ENCODE measurements at places on chromosomes 4 and X.

DNA sequence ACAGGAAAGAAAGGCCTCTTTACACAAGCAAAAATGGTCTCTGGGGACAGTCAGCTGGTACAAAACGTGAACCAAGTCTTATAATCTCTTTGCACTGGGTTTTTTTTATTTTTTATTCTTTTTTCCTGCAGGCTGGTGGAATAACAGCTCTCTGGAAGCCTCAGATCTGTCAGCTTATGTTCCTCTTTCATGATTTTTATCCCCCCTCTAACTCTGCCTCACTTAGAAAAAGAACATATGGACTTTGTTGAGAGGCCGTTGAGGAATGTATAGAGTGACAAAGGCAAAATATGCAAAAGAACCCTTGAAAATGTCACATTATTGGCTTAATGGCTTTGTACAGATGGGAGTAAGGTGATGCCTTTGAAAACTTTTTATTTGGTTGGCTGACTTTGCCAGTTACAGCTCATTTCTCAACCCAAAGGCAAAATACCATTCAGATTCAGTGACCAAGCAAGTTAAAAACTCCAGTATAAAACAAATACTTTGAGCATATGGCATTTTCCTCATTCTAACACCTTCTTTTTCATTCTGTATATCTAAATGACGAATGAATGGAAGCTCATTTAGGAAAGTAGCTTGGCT lies 111.1 kb downstream of the RNF150 start:
- no peak for DNase-seq

DNA sequence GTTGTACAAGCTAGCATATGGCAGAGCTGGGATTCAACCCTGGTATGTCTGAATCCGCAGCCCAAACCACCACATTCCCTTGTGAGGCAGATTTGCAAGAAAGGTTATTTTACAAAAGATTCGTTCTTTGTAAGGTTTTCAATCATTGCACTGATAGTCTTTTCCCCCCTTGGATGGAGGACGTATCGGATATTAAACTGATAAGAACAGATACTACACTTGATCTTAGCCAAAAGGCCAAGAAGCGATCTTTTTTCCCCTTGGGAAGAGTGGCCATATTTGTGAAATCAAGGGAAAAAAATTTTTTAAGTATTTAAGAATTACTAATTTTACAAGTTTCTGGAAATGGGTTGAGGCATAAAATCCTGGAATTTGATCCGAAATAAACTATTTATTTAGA lies 34.4 kb upstream of the MSMO1 start:
- DNase-seq: no peak

- no peak for DNase-seq
Observed at GRCh38 chrX:5650904-5651303, 577.8 kb downstream of the NLGN4X start.

DNA sequence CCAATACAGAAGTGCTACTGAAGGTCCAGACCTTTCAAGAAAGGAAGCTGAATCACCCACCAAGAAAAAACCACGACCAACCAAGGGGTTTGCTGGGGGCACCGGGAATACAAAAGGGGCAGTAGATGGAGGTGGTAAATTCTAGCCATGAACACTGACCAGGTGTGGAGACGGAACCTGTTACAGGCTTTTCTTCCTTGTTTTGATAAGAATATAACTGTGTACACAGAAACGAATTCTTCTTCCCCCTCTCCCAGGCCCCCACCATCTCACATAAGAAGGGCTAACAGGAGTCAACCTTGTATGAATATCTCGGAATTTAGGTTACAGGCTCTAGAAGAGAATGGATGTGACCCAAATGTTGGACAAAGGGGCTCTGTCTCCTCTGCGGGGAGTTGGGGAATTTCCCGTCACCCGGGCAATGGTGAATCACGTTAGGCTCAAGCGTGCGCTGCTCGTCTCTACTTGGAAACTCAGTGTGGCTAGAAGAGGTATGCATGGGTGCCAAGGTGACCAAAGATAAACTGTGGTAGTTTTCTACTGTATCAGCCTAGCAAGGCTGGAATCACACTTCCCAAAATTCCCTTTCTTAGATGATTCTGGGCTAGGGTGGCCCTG lies 87.0 kb downstream of the AFAP1 start:
- no peak for DNase-seq

DNA sequence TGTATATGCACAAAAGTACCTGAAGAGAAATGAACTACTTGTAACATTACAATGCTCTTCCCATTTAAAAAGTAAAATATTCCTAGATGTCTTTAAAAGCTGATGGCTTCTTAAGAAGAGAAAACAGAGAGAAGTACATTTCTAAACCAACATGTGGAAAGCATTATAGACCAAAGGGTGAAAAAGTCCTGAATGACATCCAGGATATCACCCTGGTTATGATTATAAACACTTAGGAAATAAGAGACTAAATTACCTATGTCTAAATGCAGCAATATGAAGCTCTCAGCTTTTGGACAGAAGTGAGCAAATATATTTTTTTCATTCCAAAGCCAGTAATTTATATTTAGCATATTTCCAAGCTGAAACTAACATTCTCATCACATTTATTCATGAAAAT lies 21.7 kb upstream of the EGFL6 start:
- no peak for DNase-seq

DNA sequence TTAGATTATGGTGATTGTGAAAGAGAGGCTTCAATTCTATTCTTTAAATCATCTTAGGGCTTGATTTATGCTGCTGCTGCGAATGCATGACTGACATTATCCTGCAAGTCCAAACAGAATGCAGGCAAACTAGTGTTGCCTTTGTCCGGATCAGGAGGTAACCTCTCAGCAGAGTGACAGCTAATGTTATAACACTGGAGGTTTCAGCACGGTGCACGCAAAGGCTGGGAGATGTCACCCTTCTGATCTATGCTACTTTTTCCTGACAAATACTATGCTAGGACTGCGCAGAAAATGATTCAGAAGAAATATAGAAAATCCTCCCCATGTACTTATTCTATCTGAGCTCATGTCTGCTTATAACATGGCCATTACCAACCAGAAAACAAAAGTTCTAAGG lies 48.2 kb downstream of the ANOS1 start:
- DNase-seq: no peak

DNA sequence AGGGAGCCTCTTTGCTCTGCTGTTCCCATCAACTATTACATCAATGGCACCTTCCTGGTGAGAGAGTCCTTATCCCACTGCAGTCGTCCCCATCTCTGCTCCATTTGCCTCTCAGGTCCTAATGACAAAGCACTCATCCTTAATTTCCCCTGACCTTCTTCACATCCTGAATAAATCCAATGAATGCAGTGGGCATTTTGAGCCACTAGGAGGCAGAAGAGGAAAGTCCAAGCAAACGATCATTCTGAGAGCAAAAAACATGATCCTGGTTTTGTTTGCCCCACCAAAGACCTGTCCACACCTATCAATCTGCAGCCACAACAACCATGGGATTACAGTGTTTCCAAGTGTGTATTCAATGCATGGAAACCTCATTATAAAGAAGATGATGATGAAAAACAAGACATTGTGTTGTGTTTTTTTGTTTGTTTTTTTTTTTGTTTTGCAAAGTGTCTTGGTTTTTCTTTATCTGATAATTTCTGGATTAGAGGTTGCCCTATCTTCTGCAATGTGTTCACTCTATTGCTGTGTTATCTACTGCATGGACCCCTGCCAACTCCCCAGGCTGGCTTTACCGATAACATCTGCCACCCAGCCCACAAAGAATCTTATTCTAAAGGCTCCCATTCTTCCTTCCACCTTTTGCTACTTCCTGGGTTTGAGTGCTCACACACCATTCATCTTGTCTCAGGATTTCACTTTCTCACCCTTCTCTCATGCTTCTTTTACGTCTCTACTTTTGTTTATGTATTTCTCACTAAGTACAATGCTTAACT lies 207.2 kb downstream of the NLGN4X start:
- no peak for DNase-seq

Data from stimulated activated CD8-positive, alpha-beta memory T cell treated with anti-CD3 and anti-CD28 coated beads, Interleukin-2, amount 100 ng/mL, for 1 hour (primary cell).